ENCODE measurements at places on chromosomes 16 and 17. TPM values are rescaled to one million over a fixed set of nuclear protein-coding genes. Genes with fewer than 3 reads are reported as not detected.
A peak's percentile ranks its signal among the peaks of the same experiment; 100 is the strongest.

DNA sequence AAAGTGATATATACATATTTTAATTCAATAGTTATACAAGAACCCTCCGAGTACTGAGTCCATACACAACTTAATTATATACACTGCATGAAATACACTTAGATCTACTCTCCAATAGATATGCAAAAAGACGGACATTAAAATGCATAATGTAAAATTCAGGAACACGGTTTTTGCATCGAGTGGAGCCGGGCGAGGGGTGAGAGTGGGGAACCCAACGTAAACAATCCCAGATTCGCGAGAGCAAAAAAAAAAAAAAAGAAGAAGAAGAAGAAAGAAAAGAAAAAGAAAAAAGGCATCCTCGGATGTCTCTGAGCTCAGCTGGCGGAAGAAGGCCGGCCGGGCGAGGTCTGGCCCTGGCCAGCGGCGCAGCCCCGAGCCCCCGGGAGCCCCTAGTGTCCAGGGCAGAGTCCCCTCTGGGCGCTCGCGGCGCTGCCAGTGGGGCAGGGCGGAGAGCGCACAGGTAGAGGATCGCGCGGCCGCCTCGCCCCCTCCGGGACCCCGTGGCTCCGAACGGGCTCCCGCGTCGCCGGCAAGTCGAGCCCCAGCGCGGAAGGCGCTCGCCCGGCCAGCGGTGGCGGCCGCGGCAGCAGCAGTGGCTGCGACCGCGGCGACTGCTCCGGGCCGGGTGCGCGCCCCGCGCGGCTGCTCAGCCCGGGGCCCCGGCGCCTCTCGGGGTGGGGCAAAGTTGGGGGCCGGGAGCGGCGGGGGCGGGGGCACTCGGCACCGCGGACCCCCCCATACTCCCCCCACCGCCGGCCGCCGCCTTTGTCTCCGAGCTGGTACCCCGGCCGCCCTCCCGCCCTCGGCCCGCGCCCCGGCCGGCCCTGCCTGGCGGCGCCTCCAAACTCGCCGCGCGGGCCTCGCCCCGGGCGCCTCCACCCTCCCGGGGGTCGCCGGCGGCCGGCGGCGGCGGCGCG is 9.6 kb upstream of the ZFHX3 start:
- no peak for DNase-seq

GRCh38 chr17:46049656-46050055 is 50.6 kb downstream of the STH start:
- DNase-seq, result no peak

- no peak for DNase-seq
Measured at GRCh38 chr16:58211846-58212245, 13.9 kb upstream of the CSNK2A2 start.

The OR1F1 gene
- not detected for total RNA-seq

The TBC1D3K gene
- total RNA-seq, result not detected

- peak; percentile 77 for DNase-seq
Measured at GRCh38 chr16:11094075-11094856, 149.9 kb downstream of the CLEC16A start.

The SRCIN1 gene
- 10.5 TPM for total RNA-seq

- DNase-seq, result no peak
Measured at GRCh38 chr16:78775161-78775561, 675.7 kb downstream of the WWOX start.

GRCh38 chr16:49902908-49903307 is 47.0 kb upstream of the ZNF423 start:
- DNase-seq, result no peak

The MCRIP2 gene
- total RNA-seq, result 34.9 TPM

DNA sequence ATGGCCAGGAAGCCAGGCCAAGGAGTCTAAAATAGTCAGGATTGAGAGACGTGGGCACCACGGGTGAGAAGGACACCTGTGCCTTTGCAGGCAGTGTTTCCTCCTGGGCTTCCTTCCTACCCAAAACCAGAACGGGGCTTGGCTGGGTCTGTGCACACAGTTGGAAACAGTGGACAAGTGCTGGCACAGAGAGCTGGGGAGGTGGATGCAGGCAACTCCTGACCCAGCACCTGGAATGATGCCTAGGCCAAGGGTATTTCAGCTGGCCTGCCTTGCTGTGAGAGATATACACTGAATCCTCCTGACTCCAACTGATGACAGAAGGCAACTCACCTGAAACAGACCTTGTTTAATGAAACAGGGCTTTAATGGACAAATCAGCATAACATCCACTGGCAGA is 186.2 kb downstream of the SLC39A11 start:
- no peak for DNase-seq

DNA sequence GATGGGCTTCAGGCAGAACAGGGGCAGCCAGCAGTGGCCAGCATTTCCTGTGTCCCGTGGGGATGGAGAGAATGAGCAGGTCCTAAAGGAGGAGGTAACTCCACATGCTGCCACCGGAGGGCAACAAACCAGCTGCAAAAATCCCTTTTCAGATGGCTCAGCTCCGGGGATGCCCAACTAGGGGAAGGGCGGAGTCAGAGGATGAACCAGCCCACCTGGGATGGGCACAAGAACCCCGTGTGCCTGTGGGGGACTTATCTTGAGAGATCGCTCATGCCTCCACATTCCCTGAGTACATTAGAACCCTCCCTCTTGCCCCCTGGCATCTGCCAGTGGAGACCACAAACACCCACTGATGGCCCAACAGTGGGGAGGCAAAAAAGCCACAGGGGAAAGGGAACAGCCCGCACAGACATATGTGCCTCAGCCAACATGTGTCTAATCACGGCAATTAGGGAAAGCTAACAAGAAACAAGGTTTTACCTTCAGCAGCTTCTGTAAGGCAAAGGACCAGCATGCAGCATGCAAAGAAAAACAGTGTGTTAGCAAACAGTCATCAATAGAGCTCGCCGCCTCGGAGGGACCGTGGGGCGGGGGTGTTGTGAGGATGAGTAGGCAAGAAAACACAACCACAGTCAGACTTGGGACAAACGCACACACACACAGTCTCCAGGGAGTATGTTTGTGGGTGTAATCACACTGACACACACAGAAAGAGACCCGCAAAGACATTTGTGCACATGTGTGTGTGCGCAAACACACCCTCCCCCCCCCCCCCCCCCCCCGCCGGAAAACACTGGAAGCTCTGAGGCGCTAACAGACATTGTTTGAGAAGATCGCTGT is 64.0 kb downstream of the MYO18A start:
- DNase-seq, result peak; percentile 35

GRCh38 chr16:23557779-23558702 is 514 bp downstream of the UBFD1 start:
- DNase-seq, result no peak

- no peak for DNase-seq
Measured at GRCh38 chr16:28901862-28902261, 23.2 kb downstream of the RABEP2 start.

The GDPD1 gene
- 13.7 TPM for total RNA-seq

GRCh38 chr16:87742781-87743490 is 22.9 kb downstream of the KLHDC4 start:
- no peak for DNase-seq

DNA sequence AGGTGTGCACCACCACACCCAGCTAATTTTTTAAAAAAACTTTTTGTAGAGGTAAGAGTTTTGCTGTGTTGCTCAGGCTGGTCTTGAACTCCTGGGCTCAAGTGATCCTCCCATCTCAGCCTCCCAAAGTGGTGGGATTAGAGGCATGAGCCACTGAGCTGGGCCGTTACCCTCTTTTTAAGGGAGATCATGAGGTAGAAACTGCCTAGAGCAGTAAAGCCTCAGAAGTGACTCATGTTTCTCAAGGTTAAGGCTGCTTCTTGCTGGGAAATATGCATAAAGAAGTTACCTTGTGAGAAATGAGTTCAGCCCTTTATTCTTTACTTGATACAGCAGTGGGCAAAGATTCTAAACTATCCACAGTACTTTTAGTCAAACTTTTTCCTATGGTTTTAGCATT is 38.2 kb downstream of the GRB2 start:
- DNase-seq, result no peak

The MYH2 gene
- total RNA-seq, result not detected

The FBXW10 gene
- total RNA-seq, result not detected

DNA sequence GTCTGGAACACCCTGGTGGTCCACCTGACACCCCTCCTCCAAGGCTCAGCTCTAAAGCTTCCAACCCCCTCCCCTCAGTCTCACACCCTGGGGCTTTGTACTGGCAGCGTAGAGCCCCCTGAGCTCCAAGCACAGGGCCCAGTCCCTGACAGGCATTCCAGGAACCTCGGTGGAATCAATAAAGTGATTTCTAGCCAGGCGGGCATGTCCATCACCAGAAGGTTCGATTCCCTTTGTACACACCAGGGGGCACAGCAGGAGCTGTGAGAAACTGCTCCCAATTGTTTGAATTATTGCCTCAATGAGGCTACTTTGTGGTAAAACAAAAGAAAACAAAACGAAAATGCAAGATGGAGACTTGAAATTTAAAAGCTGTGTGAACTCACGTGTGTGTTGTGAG is 51.8 kb downstream of the SMPD3 start:
- peak; percentile 44 for DNase-seq

GRCh38 chr17:56110463-56111135 is 42.7 kb upstream of the ANKFN1 start:
- DNase-seq, result no peak

DNA sequence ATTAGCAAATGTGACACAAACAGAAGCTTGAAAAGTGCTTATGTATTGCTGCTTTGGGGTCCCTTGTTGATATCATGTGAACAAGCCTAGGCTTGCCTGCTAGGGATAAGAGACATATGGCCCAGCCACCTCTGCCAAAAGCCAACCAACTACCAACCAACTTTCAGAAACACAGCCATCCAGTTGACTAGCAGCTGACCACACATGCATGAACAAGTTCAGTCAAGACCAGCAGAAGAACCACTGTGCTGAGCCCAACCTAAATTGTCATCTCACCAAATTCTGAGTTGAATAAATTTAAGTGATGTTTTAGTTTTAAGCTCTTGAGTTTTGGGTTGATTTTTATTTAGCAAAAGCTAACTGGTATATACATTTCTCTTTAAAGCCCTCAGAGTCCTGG is 3.5 kb downstream of the ERN2 start:
- DNase-seq, result no peak

The SEC14L1 gene
- 59.7 TPM for total RNA-seq

DNA sequence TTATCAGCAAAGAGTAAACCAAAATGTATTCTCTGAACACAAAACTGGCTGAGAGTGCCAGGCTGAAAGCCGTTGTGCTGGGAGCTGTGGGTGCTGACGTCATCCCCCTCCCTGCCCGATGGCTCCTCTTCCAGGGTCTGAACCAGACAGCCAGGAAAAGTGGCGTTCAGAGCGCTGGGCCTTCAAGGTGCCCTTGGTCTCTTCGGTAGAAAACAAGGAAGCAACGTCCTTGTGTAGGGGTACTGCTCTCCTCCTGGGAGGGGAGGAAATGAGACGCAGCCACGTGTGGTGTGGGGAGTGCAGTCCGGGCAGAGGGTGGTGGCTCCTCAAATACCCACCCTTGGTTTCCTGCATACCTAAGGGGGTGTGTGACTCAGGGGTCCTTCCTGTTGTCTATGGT is 394.7 kb downstream of the SEC14L1 start:
- no peak for DNase-seq

The TBC1D3E gene
- total RNA-seq, result not detected

DNA sequence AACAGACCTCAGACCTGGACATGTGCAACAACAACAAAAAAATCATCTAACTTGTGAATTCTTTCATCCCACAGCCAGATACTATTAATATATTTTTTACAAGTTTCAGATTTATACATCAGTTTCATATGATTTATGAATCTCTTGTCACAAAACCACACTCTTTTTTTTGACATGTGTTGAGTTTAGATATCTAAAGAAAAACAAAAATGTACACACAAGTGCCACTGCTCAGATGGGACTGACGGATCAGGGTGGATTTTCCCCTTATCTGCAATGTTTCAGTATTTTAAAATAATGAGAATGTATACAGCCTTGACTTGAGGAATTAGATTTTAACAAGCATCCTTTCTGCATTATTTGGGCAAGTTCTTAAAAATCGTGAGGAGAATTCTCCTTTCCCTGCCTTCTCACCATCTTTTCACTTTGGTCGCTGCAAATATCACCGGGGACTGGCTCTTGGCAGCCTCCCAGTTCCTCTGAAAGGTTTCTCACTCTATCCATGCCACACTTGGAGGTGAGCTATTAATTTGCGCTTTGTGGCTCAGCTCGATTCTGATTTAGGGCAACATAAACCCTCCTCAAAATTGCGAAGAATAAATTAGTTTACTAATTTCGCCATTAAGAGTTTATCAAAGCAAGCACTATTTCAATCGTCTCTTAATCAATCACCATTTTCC is 225.7 kb downstream of the XYLT1 start:
- DNase-seq, result no peak

The CBX4 gene
- total RNA-seq, result 60.9 TPM
